ENCODE measurements at places on chromosomes 2 and 18.

DNA sequence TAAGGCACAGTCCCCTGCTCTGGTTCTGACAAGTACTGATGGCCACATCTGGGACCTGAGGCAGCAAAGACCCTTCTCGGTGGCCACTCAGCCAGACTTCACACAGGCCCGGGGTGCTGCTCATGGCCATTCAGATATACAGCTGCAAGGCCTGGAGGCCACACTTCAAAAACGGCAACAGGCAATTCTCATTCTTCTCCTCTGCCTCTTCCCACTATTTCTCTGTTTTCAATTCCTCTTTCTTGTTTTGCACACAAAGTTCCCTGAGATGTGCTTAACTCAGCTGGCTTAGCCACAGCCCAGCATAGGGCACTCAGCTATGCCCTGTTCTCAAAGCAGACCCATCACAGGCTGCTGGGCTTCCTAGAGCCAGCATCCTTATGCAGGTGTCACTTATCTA, 29.9 kb downstream of the PTPN18 start:
- DNase-seq, result no peak

- DNase-seq, result no peak
Measured at GRCh38 chr2:195652911-195653310, 4.1 kb upstream of the SLC39A10 start.

DNA sequence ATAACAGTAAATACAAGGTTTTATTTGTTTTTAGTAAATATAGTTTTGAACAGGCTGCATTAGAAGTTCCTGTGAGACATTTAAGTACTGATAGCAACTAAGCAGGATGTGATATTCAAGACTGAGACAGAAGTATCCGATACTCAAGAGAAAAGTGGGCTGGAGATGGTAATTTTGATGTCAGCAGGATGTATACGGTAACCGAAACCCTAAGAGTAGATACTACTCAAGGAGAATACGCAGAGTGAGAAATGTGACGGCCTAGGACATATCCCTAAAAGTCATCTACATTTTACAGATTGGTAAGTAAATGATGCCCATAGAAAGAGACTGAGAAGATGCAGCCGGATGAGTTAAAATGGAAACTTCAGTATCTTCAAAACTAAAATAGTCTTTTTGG, 115.4 kb downstream of the GORASP2 start:
- no peak for DNase-seq

DNA sequence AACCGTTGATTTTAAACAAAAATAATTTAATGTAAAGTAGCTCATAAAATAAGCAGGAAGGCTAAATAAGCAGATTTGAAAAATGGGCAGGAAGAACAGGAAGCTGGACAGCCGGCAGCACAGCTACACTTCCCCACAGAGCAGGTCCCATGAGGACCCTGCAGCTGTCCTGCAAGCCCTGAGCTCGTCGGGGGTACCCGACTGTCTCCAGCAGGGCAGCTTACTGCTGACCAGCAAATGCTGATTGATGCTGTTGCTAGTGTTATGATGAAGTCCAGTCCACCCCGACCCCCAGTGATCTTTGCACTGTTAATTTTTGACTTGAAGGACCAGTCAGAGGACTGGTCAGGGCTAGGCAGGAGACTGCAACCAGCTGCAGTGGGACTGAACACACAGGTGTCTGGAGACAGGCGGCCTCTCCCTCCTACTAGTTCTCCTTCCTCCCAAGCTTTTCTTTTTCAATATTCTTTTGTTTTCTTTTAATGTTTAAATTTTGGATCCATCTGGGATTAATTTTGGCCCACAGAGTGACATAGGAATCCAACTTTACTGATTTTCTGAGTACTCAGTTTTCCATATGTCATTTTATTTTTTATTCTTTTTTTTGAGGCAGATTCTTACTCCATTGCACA, 27.7 kb downstream of the POLE4 start:
- no peak for DNase-seq

DNA sequence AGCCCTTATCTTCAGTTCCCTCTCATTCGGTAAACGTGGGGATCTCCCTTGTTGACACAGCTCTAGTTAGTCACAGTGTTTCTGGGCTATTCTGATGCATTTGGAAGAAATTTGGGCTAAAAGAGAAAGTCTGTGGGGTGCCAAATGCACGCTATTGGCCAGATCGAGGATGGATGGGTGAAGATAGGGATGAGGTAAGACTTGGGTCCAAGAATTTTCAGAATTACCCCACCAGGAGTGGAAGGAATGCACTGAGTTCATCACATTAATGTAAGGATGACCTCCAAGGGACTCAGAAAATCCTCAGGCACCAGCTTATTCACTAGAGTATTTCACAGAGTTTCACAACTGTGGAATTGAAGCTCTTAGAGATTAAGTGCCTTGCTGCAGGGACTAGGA, 49.3 kb downstream of the NRP2 start:
- peak; percentile 36 for DNase-seq

- DNase-seq, result peak; percentile 50
Measured at GRCh38 chr2:210577263-210578071, 21.1 kb downstream of the CPS1 start.

DNA sequence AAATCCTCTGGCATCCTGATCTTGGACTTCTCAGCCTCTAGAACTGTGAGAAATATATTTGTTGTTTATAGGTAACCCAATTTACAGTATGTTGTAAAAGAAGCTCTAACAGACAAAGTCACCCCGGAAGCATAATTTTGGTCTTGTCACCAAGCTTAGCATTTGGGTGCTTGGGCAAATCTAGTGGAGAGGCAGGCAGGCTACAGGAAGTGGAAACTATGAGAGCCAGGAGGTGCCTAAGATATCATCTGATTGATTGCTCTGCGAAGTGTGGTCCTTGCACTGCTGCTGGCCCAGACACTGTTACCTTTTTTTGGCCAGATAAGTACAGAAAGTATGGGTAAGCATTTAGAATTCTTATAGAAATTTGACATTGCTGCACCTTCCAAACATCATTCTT, 102.9 kb downstream of the CDC42EP3 start:
- no peak for DNase-seq

DNA sequence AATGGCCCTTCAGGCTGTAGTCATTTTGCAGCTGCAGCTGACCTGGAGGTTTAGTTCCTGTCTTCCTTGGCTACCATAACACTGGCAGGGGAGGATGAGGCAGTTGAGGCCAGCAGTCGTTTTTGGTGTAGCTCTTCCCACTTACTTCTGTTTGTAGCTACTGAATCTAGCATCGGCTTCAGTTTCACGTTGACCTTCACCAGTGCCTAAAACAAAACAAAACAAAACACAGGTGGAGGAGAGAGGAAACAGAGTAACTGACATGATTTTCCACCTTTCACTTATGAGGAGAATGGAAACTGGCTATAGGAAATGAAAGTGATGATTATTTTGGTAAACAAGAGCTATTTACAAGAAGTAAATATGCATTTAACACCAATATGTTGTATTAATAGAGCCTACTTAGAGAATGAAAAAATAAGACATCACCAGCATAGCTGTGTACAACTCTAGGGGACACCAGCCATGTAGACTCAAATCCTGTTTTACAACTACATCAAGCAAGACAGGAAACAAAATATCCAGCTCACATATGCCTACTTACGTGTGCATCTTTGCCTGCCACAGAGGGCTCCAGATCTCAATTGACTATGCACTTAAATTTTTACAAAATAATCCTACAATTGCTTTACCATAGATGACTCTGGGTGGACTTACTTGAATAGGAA, 236.9 kb downstream of the AGPS start:
- no peak for DNase-seq

DNA sequence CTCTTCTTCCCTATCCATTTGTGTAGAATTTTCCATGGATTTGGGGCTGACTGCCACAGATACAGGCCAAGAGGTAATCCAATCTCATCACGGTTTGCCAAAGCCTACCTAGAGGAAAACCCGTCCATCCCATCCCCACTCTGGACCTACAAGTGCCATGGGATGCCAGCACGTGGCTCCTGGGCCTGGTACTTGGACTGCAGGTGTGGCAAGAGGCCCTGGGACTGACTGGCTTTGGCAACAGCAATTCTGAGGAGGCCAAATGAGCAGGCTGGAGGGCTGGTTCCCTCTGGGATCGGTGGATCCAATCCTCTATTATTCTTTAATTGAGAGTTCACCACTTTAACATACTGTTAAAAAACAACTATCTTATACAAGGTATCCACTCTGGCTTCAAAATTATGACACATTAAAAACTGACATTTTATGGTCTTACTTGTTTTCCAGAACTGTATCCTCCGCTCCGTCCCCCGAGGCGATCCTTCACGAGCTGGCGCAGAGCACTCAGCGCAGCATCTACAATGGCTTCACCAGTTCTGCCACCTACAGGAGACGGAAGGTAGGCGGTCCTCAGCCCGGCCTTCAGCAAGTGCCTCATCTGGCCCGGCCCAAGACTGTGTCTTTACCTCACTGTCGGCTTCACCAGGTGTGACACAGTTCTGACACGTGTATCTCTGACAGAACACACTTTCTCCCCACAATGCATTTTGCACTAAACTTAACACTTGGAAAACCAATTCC, 19.8 kb downstream of the PDIA6 start:
- no peak for DNase-seq

GRCh38 chr2:20424300-20425290, 22.3 kb upstream of the RHOB start:
- DNase-seq, result peak; percentile 68

GRCh38 chr2:72032481-72033041, 115.1 kb downstream of the CYP26B1 start:
- no peak for DNase-seq
